NCI-H1930 (cell line): ENCODE measurements at places on chromosomes 16 and 17.

- DNase-seq = no peak
Measured at GRCh38 chr16:49478616-49479015, 105.0 kb downstream of the C16orf78 start.

GRCh38 chr16:31149332-31149731, 534 bp downstream of the PRSS36 start:
- no peak for DNase-seq

GRCh38 chr16:46991729-46992704, 18.5 kb upstream of the DNAJA2 start:
- no peak for DNase-seq

DNA sequence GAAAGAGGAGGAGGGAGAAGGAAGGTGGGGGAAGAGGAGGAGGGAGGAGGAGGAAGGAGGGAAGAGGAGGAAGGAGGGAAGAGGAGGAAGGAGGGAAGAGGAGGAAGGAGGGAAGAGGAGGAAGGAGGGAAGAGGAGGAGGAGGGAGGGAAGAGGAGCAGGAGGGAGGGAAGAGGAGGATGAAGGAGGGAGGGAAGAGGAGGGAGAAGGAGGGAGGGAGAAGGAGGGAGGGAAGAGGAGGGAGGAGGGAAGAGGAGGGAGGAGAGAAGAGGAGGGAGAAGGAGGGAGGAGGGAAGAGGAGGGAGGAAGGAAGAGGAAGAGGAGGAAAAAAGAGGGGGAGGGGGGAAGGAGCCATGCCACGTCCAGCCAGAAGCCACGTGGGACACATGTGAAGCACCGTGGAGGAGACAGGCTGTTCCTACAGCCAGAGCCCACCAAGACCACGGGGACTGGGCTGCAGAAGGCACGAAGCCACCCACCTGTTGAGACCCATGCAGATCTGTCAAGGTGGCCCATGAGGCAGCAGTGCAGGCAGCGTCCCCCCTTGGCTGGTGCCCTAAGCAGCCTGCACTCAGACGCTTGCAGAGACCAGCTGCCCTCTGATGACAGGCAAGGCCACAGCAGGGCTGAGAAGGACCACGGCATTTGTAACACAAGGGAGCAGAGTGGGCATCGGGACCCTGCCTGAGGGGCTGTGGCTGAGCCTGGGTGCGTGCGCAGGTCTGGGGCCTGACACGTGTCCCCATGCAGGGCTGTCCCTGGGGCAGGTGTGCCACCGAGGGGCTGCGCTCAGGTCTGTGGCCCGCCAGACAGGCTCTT, 10.3 kb downstream of the NDUFAF8 start:
- DNase-seq = no peak

DNA sequence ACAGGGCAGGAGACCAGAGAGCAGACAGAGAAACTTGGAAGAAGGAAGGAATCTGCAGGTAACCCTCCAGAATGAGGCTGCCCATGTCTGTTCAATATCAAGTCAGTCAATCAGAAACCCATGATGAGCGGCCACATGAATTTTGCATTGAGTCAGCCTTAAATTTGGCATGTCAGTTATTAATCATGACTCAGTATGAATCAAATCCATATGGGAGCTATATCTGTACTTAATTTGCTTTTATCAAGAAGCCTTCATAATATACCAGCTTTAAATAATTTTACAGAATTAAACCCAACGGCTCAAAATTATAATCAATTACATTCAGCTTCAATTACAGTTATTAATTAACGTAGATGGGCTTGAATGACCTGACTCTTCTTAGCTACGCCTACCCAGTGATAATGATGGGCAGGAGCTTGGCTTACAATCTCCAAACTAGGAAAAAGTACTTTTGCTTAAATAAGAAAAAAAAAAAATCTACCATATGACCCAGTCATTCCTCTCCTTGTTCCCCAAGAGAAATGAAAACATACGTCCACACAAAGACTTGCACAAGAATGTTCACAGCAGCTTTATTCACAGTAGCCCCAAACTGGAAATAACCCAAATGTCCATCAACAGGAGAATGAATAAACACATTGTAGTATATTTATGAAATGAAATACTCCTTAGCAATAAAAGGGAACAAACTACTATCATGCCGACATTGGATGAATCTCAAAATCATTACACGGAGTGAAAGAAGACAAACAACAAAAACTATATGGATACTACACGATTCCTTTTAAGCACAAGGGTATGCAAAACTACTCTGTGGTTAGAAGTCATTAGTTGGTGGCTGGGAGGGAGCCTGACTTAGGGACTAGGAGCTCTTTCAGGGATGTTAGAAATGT, 48.6 kb downstream of the SLC39A11 start:
- no peak for DNase-seq

- DNase-seq = no peak
Measured at GRCh38 chr16:66741169-66741900, 10.1 kb downstream of the DYNC1LI2 start.

GRCh38 chr17:14299280-14300141, 1.4 kb upstream of the HS3ST3B1 start:
- DNase-seq = no peak

- no peak for DNase-seq
Measured at GRCh38 chr17:80694992-80695912, 150.6 kb downstream of the RPTOR start.

DNA sequence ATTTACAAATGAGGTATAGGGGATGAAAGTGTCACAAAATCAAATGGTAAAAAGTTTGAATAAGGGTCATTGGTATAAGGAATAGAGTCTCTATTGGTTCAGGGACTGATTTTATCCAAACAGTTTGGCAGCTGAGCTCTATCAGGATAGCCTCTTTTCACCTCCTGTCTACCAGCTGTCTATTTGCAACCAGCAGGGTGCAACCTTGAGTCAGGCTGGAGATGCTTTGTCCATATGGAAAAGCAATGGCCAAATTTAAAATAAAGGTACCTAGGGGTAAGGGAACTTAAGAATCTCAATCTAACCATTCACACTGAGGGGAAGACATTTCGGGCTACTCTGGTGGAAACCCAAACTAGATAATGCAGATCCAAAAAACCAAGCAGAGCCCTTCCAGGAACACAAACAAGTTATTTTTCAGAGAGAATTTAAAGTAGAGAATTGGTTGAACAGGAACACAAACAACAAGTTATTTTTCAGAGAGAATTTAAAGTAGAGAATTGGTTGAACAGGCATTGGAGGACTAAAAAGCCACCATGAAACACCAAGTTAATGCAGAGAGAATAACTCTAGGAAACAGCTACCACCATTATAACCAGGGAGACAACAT, 12.6 kb upstream of the CA10 start:
- DNase-seq = peak; percentile 2

DNA sequence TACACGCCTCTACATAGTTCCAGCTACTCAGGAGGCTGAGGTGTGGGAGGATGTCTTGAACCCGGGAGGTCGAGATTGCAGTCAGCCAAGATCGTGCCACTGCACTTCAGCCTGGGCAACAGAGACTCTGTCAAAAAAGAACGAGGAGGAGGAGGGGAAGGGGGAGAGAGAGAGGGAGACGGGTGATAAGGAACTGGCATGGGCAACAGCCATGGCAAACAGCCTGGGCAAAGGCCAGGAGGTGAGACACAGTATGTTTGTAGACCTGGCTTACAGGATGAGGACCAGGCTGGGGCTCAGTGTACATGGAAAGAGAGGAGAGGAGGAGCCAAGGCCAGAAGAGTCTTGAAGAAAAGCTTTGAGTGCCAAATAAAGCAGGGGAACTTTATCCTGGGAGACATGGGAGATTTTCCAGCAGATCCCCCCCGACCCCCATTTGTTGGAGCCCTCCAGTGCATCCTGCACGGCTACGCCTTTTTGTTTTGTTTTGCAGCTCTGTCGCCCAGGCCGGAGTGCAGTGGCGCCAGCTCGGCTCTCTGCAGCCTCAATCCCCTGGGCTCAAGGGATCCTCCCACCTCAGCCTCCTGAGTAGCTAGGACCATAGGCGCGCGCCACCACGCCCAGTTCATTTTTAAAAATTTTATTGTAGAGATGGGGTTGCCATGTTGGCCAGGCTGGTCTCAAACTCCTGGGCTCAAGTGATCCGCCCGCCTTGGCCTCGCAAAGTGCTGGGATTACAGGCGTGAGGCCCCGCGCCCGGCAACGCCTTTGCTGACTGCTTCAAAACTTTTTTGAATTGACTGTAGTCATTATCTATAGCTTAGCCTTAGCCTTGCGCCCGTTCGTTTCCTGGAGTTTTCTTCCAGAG, 1.3 kb upstream of the ALKBH5 start:
- no peak for DNase-seq

DNA sequence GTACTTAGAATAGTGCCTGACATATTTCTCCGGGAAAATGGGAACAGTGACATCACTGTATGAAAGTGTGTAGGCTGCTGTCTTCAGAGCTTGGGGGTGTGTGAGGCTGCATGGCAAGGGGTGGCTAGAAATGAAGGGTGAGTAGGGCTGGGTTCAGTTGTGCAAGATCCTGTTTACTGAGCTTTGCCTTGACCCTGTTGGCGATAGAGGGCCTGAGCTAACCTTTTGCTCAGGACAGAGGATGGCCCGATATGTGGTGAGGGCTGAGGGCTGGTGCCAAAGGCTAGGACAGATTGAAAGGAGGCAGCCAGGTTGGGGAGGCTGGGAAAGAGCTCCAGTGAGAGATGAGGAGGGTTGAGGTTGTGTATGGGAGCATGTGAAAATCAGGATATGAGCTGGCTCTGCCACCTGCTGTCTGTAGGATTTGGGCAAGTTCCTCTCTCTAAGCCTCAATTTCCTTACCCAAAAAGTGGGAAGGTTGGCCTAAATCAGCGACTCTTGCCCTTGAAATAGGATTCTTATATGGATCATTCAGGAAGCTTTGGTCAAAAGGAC, 6.0 kb upstream of the CCL1 start:
- no peak for DNase-seq

DNA sequence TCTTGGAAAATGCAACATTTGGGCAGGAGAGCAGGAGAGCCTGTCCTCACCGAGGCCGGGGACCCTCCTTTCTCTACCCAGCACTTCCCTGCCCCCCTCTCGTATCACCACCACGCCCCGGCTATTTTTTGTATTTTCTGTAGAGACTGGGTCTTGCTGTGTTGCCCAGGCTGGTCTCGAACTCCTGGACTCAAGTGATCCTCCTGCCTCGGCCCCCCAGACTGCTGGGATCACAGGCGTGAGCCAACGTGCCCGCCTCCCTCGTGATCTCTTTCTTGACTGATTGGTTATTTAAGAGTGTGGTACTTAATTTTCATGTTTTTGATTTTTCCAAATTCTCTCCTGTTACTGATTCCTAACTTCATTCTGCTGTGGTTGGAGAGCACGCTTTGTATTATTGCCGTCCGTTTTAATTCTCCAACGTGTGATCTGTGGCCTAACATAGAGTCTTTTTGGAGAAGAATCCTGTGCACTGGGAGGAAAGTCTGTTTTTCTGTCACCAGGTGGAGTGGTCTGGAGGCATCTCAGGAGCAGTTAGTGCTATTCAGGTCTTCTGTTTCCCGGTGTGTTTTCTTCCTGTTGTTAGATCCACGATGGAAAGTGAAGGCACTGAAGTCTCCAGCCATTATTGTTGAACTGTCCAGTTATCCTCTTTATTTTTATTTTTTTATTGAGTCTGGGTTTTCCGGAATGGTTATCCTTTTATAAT, 40.4 kb downstream of the ZNF778 start:
- no peak for DNase-seq

GRCh38 chr16:28091656-28092055, 28.1 kb upstream of the GSG1L start:
- DNase-seq = no peak

DNA sequence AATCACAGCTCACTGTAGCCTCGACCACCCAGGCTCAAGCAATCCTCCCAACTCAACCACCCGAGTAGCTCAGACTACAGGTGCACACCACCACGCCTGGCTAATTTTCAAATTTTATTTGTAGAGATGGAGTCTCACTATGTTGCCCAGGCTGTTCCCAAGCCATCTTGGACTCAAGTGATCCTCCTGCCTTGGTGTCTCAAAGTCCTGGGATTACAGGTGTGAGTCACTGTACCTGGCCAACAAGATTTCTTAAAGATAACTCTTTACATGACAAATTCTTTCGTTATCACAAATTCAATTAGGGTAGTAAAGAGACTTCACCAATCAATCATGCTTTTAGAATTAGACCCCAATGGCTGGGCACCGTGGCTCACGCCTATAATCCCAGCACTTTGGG, 12.4 kb downstream of the PRPSAP1 start:
- no peak for DNase-seq

- no peak for DNase-seq
Measured at GRCh38 chr17:50256826-50257618, 17.2 kb upstream of the TMEM92 start.

DNA sequence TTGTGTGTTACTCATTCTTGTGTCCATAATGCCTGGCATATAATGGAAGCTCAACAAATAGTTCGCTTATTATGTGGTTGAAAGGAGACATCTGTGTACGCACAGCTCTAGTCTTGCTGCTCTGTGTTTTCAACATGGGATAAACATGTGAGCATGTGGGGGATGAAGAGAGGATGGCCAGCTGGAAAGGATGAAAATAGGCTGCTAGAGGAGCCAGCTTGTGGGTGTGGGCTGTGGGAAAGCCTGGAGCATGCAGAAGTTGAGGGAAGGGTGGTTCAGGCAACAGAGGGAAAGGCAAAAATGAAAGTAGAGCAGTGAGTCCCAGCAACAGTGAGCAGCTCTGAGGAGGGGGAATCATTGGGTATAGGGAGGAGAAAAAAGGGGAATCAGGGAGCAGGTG, 324.6 kb upstream of the CDH11 start:
- DNase-seq = no peak

DNA sequence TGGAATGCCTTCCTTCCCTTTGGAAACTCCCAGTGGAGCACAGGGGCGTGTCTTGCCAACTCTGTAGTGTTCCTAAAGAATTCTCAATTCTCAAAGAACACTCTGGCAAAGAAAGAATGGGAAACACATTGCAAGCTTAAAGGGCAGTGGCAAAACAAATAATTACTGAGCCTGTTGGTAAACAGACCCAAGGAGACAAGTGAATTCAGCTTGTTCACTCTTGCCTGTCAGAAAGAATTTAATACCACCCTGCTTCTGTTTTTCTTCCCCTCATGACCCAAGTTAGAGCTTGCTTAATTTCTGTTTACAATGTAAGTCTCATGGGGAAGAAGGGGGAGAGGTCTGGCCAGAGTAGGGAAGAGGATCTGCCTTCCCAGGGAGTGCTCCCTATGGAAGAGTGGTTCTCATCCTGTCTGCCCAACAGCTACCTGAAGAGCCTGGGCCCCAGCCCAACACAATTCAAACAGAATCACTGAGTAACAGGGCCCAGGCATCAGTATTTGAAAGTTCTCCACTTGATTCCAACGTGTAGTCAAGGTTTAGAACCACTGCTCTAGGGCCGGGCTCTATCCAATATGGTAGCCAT, 386.0 kb downstream of the SLC39A11 start:
- no peak for DNase-seq
